ENCODE measurements at places on chromosomes 12 and 14. TPM values are rescaled to one million over a fixed set of nuclear protein-coding genes. Genes with fewer than 3 reads are reported as not detected.

The PAH gene
- total RNA-seq: not detected

The FAM181A gene
- not detected for total RNA-seq

The SMIM41 gene
- not detected for total RNA-seq

The RASSF9 gene
- total RNA-seq: not detected

The KRT80 gene
- total RNA-seq: not detected

The SDR9C7 gene
- not detected for total RNA-seq

The CLEC4C gene
- total RNA-seq: not detected

The CCDC196 gene
- total RNA-seq: not detected

The KRT74 gene
- total RNA-seq: not detected

The OASL gene
- total RNA-seq: 135 TPM

The HCAR2 gene
- total RNA-seq: not detected

The TAS2R31 gene
- 2.0 TPM for total RNA-seq

The SELPLG gene
- 184 TPM for total RNA-seq
